ENCODE measurements at places on chromosomes 4 and X.

- DNase-seq = no peak
Observed at GRCh38 chrX:71603618-71604017, 14.7 kb downstream of the CXCR3 start.

DNA sequence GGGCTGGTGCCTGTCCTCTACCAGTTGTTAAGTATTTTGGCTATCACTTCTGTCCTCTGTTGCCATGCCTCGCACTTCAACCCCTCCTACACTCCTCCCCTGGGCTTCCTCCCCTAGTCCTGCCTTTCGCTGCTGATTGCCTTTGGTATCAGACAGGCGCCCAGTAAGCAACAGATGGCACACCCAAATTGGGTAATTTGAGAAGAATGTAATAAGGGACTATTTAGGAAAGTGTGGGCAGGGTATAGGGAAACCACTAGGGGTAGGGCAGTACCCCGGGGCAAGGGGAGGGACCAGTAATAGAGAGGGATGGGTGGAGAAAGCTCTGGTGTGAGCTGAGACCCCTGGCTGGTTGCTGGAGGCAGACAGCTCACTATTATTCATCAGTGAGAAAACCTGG is 172.7 kb upstream of the USP9X start:
- DNase-seq = no peak

DNA sequence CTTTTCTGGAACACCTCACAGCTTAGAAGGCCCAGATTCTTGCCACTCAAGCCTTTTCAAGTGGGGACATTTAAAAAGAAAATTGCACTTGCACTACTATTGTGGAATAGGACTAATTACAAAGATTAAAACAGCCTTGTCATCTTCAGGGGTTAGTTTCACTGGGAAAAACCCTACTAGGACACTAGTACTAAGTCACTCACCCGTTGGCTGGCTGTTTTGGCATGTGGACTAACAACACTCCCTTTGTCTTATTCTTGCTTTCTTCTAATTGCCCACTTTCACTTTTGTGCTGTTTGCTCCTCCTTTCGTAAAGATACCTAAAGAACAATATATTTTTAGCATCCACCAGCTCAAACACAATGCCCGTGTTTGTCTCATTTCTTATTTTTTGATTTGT is 200.9 kb upstream of the MID1 start:
- DNase-seq = no peak

DNA sequence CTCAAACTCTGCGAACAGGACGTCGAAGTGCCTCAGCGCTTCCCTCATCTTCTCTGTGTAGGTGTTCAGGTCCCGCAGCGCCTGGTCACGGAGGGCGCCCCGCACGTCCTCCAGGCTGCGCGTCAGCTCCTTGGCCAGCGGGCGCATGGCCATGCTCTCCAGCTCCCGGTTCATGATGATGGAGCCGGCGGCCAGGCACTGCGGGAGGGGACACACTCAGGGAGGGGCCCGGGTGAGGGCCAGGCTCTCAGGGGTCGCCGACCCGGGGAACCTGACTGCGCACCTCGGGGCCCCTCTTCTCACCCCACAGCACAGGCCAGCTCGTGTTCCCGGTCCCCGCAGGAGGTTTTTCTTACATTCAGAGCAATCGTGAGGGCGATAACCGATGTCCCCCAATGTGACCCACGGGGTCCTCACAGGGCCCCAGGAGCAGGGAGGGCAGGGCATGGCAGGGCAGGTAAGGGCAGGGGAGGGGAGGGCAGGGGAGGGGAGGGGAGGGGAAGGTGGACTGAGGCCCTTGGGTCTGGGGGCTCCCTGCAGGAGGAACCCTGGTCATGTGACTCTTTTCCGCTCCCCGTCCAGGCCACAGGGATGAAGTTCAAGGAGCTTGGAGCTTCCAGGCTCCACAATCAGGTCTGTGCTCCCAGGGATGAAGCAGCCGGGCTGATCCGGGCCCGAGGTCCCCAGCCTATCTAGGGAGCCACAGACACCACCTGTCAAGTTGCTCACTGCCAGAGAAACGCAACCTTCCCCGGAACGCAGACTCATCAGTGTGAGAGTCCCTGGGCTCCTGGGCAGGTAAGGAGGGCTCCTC is 77.8 kb upstream of the MXD4 start:
- no peak for DNase-seq

DNA sequence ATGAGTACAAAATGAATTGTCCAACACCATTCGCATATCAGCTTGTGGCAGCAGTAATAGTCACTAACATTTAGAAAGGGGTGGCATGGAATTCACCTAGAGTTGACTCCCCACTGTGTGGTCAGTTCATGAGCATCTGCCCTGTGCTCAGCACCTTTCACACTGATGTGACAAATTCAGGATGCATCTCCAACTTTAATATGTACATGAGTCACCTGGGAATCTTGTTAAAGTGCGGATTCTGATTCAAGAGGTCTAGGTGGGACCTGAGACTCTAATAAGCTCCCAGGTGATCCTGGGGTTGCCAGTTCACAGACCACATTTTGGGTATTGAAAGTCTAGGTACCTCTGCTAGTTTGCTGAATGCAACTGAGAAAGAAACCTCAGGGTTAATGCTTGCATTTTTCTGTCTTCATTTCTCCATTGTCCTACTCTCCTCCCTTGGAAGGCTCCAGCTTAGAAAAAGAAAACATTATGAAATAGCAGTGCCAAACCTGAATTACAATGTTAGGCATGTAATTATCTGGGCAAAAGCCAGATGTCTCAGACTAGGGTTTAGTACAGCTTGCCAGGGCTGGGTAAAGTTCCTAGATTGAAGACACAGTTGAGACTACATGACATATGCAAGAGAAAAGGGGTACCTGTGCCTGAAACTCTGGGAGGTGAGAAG is 32.7 kb downstream of the TMSB4X start:
- DNase-seq = no peak

DNA sequence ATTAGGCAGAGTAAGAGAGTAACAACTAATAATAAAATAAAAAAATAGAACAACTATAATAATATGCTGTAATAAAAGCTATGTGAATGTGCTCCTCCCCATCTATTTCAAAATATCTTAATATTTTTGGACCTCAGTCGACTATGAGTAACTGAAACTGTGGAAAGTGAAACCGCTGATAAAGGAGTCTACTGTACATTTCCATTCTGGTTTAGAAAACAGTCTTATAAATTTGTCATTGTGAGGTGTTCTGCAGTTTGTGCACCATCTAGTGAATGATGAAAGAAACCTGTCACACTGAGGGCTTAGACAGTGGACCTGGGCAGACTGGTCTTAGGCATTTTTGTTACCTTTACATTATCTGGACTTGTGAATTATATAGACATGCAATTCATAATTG is 42.0 kb downstream of the TMEM150C start:
- no peak for DNase-seq

GRCh38 chr4:1547856-1548826 is 136.0 kb downstream of the FAM53A start:
- no peak for DNase-seq
